Activated naive CD4-positive, alpha-beta T cell (primary cell): ENCODE measurements at places on chromosomes 2 and 18.

- DNase-seq: no peak
Observed at GRCh38 chr2:66915237-66915636, 480.3 kb downstream of the MEIS1 start.

- DNase-seq: no peak
Observed at GRCh38 chr18:8218197-8218596, 391.0 kb upstream of the RAB12 start.

- no peak for DNase-seq
Observed at GRCh38 chr18:1306641-1307040, 402.0 kb downstream of the ADCYAP1 start.

DNA sequence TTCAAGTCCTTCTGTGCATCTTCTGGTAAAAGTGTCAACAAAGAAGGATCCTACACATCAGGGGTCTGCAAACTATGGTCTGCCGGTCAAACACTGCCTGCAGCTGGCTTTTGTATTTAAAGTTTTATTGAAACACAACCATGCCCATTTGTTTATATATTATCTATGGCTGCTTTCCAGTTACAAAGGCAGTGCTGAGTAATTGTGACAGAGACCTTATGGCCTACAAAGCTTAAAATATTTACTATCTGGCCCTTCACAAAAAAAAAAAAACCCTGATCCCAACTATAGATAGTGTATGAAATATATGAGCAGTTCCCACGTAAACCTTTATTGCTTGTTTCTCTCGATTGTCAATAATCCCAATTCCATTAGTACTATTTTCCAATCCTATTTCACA, 101.4 kb downstream of the RBMS1 start:
- DNase-seq: no peak

GRCh38 chr18:56358608-56359280, 279.6 kb downstream of the TXNL1 start:
- DNase-seq: no peak

GRCh38 chr2:233223059-233223894, 28.2 kb upstream of the ATG16L1 start:
- DNase-seq: no peak

- peak; percentile 31 for DNase-seq
Observed at GRCh38 chr2:9703085-9703678, 72.4 kb upstream of the YWHAQ start.

DNA sequence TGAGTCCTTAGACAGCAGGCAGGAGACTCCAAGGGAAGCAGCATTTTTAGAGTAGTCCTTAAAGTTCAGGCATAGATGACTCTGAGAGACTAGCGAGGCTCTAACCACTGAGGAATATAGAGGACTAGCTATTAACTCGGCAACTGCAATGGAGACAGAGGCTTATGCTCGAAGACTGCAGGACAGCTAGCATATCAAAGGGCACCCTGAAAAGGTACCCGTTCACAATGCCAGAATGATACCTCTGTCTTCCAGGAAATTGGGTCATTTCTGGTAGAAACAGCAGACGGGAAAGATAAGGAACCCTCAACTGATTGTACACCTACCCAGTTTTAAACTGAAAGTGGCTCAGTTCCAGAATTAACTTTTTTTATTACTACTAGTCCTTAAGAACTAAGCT, 1204.0 kb upstream of the ZEB2 start:
- no peak for DNase-seq

DNA sequence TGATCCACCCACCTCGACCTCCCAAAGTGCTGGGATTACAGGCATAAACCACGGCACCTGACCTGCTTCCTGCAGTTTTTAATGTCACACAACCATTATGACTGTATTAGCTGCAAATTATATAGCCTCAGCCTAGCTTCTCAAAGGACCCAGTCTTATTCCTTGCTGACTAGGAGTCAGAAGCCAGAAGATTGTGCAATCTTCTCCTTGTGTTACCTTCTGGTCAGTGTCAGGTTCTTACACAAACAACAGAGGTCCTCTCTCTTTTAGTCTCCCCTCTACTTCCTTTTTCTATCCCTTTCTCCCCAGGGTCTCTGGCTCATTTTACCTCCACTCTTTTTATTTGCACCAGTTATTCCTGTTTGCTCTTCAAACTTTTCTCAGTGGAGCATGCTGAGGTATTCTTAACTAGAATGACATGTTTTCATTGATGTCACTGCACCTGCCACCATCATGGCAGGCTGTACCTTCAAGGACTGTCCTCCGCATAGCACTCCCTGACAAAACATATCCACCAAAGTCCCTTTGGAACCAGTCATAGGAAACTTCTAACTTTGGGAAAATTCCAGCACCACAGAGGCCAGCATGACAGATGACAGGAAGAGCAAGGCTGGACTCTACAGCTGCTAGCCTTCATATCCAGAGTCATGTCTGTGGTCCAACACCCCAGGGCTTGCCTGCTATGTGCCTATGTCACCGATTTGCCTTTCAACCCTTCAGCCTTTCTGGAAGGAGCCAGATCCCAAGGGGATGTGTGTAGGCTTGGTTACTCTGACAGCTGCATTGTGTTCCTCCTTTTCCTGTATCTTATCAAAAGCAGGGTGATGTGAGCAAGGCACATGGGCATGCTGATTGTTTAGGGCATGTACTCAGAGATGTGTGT, 45.2 kb upstream of the EPC2 start:
- DNase-seq: no peak

DNA sequence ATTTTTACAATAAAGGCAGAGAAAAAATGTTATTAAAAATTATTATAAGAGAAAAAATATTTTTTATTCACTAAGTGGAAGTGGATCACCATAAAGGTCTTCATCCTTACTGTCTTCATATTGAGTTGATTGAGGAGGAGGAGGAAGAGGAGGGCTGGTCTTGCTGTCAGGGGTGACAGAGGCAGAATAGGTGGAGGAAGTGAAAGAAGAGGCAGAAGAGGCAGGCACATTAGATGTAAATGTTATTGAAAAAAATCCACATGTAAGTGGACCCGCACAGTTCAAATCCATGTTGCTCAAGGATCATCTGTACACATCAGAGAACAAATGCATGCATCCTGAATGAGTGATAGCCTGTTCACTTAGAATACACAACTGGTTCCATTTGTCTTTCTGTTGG, 6.4 kb upstream of the SPATS2L start:
- DNase-seq: no peak

DNA sequence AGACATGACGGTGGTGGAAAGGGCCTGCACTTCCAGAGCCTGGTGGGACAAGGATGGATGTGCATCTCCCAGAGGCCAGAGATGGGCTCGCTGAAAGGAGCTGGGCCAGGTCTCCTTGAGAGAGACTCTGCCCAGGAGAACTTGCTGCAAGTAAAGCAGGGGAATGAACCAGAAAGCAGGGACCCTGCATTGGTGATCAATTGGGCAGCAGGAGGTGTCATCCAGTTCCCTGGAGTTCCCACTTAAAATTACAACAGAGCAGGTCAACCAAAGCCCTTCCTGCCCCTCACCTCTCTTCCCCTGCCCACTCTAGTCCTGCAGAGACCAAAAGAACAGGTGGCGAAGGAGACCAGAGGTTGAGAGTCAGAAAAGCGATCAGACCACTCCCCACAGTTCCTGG, 69.7 kb upstream of the CAB39 start:
- no peak for DNase-seq

DNA sequence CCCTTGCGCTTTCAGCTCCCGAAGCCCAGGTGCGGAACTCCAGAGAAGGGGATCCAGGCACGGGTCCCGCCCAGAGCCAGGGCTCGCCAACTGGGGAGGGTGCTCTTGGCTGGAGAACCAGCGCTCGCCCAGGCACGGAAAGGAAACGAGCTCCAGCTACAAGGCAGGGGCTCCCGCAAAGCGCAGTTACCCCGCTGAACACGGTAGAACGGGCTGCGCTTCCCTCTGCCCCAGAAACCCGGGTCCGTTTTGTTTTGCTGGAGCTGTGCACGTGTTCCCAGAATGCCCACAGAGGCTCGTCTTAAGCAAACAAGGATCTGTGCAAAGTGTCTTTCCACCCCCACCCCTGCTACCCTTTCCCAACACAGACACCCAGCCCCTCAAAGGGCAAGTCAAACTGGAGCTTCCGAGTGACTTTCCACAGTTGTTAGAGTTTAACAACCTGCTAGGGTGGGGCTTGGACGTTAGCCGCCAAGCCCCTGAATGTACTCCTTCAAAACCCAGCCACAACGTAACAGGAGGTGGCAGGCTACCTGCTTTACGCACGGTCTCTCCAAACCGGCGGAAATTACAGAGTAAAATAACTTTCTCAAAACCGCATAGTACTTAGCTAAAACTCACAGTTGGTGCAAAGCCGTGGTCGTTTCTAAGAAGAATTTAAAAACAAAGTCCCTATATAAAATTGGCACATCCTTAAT, 775 bp downstream of the RNF125 start:
- peak; percentile 6 for DNase-seq

GRCh38 chr2:146634230-146635097, 1210.4 kb upstream of the ACVR2A start:
- DNase-seq: no peak

GRCh38 chr2:161971551-161971950, 102.5 kb downstream of the DPP4 start:
- DNase-seq: no peak

GRCh38 chr2:106270471-106270891, 76.4 kb upstream of the UXS1 start:
- DNase-seq: no peak

GRCh38 chr2:12674644-12675328, 42.0 kb upstream of the TRIB2 start:
- DNase-seq: no peak
